ENCODE measurements at places on chromosomes 1 and 21.

DNA sequence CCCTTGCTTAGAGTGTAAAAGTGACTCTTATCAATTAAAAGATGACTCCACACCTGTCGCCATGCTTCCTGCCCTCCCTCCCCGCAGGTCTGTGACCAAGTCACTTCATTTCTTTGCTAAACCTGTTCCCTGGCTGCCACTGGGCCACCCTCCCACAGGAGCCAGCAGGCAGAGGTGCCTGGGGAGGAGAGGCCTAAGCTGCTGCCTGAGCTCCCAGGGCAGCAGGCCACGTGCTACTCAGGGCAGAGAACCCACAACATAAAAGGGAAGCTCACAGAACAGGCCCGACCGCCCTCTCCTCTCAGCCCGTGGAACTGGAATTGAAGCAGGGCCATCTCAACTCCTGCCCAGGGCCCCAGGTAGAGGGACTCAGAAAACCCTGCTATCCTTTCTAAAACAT, 4.9 kb downstream of the C1orf198 start:
- DNase-seq = no peak
- H3K36me3 ChIP-seq = no peaks in the 10 kb centered on the region
- H3K27me3 ChIP-seq = no peaks in the 10 kb centered on the region
- no peak overlapping the region for H3K4me3 ChIP-seq
- H3K27ac ChIP-seq = peak overlapping the region; percentile 19

- no peaks in the 10 kb centered on the region for H3K27me3 ChIP-seq
- no peak overlapping the region for H3K27ac ChIP-seq
- peaks cover 31% of the 10 kb centered on the region for H3K4me1 ChIP-seq
- H3K4me3 ChIP-seq = no peak overlapping the region
- H3K36me3 ChIP-seq = no peaks in the 10 kb centered on the region
- no peak for DNase-seq
Observed at GRCh38 chr1:1004780-1005697, 5.1 kb upstream of the HES4 start.

- peaks cover 78% of the 10 kb centered on the region for H3K4me1 ChIP-seq
- H3K27me3 ChIP-seq = no peaks in the 10 kb centered on the region
- H3K4me3 ChIP-seq = no peak overlapping the region
- no peak for DNase-seq
- H3K36me3 ChIP-seq = no peaks in the 10 kb centered on the region
Observed at GRCh38 chr1:183092350-183092749, 69.1 kb downstream of the LAMC1 start.

DNA sequence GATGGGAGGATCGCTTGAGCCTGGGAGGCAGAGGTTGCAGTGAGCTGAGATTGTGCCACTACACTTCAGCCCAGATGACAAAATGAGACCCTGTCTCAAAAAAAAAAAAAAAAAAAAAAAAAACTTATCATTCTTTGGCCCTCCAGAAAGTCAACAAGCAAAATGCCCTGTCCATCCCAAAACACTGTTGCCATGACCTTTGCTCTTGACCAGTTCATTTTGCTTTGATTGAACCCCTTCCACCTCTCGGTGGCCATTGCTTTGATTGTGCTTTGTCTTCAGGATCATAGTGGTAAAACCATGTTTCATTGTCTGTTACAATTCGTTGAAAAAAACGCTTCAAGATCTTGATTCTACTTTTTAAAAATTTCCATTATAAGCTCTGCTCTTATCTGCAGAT, 8.5 kb upstream of the SYPL2 start:
- H3K27ac ChIP-seq = no peak overlapping the region
- H3K4me1 ChIP-seq = no peaks in the 10 kb centered on the region
- H3K27me3 ChIP-seq = no peaks in the 10 kb centered on the region
- DNase-seq = no peak
- H3K36me3 ChIP-seq = no peaks in the 10 kb centered on the region
- no peak overlapping the region for H3K4me3 ChIP-seq

DNA sequence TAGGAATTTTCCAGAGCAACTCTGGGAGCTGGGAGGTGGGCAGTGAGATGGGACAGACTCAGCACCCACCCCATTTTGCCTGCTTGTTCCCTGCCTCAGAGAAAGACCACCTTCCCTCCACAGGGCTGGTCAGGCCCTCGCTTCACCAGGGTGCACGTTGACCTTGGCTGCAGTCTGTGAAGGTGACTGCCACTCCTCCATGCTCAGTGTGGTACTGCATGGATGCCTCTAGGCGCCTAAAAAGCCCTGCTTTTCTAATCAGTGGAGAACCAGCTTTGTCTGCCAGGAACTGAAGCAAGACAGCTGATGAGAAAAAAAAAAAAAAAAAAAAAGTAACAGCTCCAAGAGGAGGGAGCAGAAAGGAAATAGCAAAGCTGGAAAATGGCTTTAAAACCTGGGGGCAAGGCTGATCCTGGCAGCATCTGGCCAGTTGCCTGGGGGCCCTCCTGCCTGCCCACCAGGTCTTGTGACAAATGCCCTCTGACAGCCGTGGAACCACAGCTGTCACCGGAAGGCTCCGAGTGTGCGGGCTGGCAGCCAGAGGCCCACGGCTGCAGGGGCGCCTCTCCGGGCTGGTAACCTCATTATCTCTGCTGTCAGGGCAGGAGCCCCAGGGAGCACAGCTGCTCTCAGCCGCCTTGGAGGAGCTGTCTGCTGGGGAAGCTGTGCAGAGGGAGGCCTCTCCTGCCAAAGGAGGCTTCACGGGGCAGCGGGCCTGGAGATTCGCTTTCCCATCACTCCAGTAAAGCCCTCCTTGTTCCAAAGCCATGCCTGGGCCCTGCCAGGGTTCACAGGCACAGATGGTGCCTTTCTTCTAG, 13.7 kb downstream of the KIAA1614 start:
- no peaks in the 10 kb centered on the region for H3K36me3 ChIP-seq
- no peaks in the 10 kb centered on the region for H3K27me3 ChIP-seq
- peak overlapping the region; percentile 73 for H3K27ac ChIP-seq
- no peak for DNase-seq

DNA sequence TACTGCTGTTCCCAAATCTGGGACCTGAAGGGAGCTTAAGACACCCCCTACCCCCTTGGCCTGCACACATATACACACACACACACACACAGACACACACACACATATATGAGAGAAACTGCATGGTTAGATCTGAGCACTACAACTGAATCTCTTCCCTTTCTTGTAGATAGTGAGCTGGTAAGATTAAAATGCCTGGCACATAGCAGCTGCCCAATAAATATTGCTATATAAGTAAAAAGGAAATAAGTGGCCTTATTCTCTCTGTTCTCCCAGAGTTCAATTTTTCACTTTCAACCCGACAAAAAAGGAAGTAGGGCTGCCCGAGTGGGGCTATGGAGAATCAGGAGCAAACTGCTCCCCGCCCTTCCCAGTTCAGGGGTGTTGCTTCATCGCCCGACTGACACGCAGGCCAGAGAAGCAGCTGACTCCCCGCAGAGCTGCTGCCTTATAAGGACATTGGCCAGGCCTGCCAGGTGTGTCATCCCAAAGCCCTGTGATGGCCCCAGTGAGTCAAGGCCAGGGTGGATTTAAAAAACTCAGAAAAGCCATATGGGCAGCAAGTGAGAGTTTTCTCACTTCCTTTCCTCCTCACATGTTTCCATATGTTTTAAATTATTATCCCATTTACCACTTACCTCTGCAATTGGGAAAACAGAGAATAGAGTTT, 106.5 kb upstream of the SLC44A3 start:
- H3K27ac ChIP-seq = peak overlapping the region; percentile 73
- peak; percentile 26 for DNase-seq
- H3K27me3 ChIP-seq = no peaks in the 10 kb centered on the region
- peaks cover 17% of the 10 kb centered on the region for H3K4me1 ChIP-seq

GRCh38 chr21:44259082-44259705, 2.5 kb downstream of the DNMT3L start:
- DNase-seq = no peak
- no peak overlapping the region for H3K27ac ChIP-seq
- no peaks in the 10 kb centered on the region for H3K36me3 ChIP-seq
- no peaks in the 10 kb centered on the region for H3K27me3 ChIP-seq

DNA sequence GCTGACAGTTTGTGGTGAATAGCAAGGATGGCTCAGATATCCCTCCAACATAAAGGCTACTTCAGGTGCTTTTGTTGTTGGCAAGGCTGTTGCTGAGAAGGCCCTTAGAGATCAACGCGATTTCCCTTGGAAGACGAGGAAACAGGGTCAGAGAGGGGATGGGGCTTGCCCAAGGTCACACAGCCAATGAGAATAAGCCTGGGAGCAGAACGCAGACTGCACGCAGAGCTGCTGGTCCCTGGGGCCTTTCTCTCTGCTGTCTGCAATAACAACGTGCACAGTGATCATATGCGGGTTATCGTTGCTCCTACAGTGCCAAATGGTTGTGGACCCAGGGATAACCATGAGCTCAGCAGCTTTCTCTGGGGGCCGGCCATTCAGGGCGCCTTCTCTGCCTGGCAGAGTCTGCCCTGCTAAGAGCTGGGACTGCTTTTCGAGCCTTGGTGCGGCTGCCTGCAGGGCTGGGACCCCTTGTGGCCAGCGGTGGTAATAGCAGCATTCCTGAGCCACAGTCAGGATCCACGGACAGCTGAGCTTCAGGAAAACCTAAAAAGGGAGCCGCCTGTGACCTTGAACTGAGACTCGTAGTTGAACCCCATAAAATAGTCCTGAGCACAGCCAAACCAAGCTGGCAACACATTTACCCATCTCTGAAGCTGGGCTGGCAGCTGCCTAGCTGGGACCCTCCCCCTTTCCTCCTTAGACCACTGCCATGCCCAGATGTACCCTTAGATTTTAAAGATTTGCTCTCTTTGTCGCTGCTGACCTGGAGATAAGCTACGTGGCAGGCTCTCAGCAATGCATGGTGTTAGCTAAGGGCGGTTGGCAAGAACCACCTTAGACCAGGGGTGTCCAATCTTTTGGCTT, 39.8 kb downstream of the HTR6 start:
- DNase-seq = no peak
- no peak overlapping the region for H3K4me3 ChIP-seq
- peaks cover 33% of the 10 kb centered on the region for H3K36me3 ChIP-seq
- no peaks in the 10 kb centered on the region for H3K27me3 ChIP-seq

- no peak overlapping the region for H3K4me3 ChIP-seq
- no peak overlapping the region for H3K27ac ChIP-seq
- H3K36me3 ChIP-seq = no peaks in the 10 kb centered on the region
- no peaks in the 10 kb centered on the region for H3K4me1 ChIP-seq
Observed at GRCh38 chr1:243605604-243606003, 244.4 kb downstream of the AKT3 start.

DNA sequence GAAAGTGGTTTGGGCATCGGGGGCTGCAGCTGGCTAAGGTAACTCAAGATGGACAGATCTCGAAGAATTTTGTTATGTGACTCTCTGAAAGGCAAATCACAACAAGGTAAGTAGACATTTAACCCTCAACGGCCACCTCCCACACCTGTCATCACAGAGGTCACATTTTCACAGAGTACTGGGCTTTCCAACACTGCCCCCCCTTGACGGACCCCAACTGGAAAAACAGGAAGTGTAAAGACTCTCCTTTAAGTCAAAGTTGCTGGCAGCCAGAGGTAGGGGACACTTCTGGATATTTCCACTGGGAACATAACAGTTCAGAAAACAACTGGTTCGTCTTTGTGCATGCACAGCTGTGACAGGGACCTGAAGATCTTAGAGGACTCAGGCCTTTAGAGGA, 22.3 kb downstream of the NOL9 start:
- no peak overlapping the region for H3K4me3 ChIP-seq
- H3K36me3 ChIP-seq = peaks cover 27% of the 10 kb centered on the region
- H3K27me3 ChIP-seq = no peaks in the 10 kb centered on the region
- DNase-seq = no peak

DNA sequence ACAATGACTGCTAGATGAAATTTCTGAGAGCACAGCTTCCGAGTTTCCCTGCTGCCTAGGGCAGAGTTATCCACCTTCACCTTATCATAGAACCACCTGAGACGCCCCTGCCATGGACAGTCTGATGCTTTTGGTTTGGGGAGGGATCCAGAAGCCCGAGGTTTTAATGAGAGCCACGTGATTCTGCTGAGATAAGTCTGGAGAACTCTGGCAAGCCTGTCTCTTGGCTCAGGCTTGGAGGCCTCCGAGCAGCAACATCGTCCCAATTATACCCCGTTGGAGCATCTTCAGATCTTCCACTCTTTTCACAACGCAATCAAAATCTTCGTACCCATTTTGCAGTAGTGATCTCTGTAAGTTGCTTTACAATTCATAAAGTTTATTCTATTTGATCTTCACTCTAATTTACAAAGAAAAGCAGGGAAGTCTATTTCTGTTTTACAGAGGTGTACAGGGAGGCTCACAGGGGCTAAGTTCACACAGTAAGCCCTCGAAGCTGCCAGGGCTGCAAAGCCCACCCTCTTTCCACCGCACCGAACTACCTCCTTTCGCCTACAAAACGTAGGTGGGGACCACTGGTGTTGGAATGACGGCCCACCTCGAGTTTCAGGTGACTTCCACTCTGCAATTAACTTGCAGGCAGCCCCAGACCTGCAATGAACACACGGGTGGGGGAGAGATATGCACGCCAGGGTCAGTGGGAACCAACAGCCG, 513 bp upstream of the HHAT start:
- H3K4me3 ChIP-seq = peak overlapping the region; percentile 85
- H3K4me1 ChIP-seq = peaks cover 22% of the 10 kb centered on the region
- no peaks in the 10 kb centered on the region for H3K36me3 ChIP-seq
- no peak for DNase-seq

DNA sequence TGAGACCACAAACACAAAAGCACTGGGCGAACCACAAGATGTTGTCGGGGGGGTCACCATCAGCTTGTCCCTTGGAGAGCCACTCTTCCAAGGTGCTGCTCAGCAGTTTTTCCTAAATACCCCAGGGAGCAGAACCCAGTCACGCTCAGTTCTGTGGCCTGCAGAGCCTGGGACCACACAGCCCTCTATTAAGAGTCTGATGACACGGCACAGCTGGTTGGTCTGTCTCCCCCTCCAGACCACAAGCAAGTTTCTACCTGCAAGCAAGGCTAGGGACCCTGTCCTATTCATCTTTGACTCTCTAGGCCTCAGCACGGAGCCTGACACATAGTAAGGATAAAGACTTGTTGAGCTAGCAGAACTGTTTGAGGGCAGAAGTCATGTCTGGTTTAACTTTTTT, 28.5 kb downstream of the SLC9A1 start:
- peaks cover 59% of the 10 kb centered on the region for H3K4me1 ChIP-seq
- H3K36me3 ChIP-seq = no peaks in the 10 kb centered on the region
- no peak overlapping the region for H3K4me3 ChIP-seq
- no peaks in the 10 kb centered on the region for H3K27me3 ChIP-seq
- no peak overlapping the region for H3K27ac ChIP-seq

DNA sequence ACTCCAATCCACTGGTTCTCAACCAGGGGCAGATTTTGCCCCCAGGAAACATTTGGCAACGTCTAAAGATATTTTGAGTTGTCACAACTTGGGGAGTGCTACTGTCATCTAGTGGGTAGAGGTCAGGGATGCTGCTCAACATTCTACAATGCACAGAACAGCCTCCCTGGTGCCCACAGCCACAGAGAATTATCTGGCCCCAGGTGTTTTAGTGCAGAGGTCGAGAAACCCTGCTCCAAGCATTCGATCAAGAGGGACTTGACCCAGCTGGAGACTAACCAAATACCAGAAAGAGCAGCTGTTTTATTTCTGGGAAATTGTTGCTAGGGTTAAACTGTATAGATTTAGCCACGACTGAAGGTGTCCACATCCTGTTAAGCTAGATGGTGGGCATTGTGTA, 19.2 kb downstream of the CD247 start:
- H3K27ac ChIP-seq = no peak overlapping the region
- H3K4me1 ChIP-seq = no peaks in the 10 kb centered on the region
- H3K36me3 ChIP-seq = no peaks in the 10 kb centered on the region
- H3K4me3 ChIP-seq = no peak overlapping the region
- no peaks in the 10 kb centered on the region for H3K27me3 ChIP-seq
